T follicular helper cell (primary cell): ENCODE measurements at places on chromosomes 11 and 22.

- no peak for DNase-seq
Observed at GRCh38 chr11:71140206-71140919, 112.0 kb downstream of the SHANK2 start.

DNA sequence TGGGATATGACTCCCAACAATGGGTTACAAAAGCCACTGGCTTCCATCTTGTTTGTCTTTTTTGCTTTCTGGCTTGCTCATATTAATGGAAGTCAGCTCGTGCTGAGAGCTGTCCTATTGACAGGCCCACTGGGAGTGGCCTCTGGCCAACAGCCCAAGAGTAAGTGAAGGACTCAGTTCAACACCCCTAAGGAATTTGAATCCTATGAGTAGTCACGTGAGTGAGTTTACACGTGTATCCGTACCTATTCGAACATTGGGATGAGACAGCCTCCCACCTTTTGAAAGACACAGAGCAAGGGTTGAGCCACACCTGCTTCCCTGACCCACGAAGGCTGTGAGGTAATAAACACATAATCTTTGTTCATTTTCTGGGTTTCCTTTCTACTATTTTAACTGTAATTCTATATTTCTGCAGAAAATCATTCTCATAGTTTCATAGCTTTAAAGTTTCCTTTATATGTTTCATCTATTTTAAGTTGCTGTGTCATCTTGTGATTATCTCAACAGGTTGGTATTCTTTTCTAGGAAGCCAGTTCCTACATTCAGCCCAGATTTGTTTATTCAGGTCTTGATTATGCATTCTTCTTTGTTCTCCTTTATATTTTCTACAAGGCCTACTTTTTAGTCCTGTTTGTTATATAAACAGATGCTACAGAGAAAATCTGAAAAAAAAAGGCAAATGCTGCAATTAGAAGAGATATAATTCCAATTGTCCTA is 802.3 kb downstream of the CNTN5 start:
- no peak for DNase-seq

DNA sequence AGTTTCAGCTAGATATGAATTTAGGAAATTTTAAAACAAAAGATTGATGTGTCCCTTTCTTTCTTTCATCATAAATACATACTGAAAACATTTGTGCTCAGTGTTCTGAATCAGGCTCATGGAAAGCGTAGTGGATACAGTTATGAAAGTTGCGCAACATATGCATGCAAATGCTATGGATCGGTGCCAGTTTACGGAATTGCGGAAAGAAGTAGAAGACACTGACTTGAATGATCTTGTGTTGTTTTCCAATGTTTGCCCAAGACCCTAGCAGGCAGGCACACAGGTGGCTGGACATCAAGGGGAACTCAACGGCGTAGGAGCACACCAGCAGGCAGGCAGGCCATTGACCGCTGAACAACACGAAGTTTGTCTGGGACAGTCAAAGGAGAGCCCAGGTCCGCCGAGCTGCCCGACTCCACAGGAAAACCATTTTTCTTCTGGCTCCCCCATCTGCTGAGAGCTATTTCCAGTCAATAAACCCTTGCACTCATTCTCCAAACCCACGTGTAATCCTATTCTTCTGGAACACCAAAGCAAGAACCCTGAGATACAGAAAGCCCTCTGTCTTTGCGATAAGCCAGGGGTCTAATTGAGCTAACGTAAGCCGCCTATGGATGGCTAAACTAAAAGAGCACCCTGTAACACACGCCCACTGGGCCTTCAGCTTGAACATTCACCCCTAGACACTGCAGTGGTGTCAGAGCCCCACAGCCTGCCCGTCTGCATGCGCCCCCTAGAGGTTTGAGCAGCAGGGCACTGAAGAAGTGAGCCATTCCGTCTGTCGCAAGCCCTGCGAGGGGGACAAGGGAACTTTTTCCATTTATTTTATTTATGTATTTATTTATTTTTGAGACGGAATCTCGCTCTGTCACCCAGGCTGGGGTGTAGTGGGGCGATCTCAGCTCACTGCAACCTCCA is 7.4 kb upstream of the BIRC3 start:
- no peak for DNase-seq

GRCh38 chr11:2741377-2742131 is 41.8 kb upstream of the KCNQ1OT1 start:
- no peak for DNase-seq

- no peak for DNase-seq
Observed at GRCh38 chr11:123406441-123407129, 23.5 kb upstream of the GRAMD1B start.

- no peak for DNase-seq
Observed at GRCh38 chr11:8273287-8273686, 9.6 kb upstream of the LMO1 start.

- DNase-seq = no peak
Observed at GRCh38 chr11:20910733-20911132, 241.3 kb downstream of the NELL1 start.

DNA sequence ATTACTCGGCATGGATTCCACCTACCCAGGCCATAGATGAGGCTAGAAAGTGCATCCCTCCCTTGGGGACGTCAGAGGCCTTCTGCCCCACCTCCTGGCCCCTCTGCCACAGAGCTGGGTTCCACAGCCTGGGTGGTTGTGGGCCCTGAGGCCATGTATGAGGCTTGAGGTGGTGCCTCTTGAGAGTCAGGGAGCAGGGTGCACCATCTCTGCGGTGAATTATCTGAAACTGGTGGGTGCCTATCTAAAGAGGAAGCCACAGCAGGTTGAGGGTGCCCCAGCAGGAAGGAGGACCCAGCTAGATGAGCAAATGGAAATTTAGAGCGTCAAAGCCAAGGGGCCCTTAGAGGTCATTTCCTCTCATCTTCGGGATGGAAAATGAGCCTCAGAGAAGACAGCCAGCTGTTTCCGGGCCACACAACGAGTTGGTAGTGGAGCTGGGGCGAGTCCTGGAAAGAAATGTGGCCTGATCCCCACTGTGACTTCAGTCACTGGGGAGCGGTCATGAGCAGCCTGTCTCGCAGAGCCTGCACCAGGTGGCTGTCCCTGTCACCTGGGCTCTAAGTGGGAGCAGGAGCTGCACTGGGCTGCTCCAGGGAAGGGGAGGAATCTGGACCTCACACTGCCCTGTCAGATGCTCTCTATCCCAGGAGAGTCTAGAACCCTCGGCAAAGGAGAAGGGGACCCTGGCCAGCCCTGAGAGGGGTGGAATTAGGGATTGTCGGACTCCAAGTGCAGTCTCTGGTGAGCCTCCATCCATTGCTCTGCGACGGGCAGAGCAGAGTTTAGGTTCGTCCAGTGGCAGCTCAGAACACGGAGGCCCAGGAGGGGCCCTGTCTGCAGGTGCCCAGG is 7.3 kb downstream of the ADORA2A start:
- peak; percentile 52 for DNase-seq

DNA sequence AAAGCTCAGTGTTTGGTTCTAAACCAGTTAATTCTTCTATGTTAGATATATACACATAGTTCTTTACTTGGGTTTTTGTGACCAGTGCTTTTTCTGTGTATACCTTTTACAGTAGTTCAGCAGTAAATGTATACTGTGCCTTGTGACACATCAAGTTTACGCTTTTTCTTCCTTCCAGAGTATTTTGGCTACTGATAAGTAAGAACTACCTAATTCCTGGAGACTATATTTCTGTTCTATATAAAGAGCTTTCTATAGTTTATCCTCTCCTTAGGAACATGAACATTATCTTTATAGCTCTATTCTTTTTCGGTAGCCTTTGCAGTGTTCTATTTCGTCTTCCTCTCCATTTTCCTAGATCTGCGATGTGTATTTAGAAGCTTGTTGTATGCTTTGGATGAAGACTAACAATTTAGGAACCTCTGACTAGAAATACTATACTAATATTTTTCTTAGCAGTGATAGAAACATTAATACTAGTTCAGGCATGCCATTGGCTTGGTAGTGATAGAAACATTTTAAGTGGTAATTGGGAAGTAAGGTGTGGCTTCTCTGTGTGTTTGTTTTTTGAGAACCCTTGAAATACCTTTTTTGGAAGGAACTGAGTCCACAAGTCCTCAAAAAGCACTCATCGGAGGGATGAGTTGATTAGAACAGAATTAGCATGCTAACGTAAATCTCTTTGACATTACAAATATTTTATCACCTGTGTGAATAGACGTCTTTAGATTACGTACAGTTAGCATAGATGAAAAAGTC is 74.6 kb downstream of the ARHGEF12 start:
- DNase-seq = no peak

- DNase-seq = no peak
Observed at GRCh38 chr22:48138855-48139254, 1376.4 kb downstream of the TBC1D22A start.

DNA sequence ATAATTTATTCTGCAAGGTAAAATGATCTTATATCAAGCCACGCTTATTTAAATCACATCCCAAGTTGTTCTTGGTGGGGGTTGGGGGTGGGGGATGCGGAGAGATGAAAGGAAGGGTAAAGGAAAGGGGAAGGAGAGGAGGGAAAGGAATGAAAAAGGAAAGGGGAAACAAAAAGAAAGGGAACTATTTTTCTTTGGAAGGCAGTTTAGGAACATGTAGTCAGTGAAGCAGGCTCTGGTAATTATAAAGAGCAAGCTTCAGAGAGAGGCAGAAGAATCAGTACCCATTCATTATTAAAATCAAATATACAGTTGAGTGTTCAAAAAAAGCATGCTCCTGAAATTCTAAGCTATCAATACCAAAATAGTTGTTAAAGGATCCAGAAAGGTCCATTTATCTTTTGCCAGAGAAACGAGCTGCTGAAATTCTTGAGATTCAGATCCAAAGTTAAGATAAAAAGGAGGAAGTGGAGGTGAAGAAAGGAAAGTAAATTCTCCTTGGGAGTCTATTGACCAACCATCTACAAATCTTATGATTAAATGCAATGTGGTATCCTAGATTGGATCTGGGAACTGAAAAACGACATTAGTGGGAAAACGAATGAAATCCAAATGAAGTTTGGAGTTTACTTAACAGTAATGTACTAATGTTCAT is 107.4 kb downstream of the SGSM3 start:
- DNase-seq = no peak

- no peak for DNase-seq
Observed at GRCh38 chr11:92838759-92839310, 130.6 kb upstream of the MTNR1B start.

DNA sequence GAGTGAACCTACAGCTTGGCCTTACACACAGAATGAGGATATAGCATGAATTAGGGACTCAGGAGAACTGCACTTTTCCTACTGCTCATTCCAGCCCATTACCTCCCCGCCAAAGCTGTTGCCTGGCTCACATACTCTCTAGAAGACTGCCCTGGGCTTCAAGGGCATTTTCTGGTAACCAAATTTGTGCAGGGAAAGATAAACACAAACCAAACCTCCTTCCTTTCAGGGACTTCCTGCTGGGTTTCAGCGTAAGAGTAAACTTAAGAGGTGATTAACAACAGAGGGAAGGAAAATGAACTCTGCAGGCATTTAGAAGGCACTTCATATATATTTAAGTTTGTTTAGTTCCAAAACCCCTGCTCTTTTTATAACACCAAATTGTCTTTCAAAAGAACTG is 194.9 kb downstream of the SWAP70 start:
- no peak for DNase-seq

- DNase-seq = no peak
Observed at GRCh38 chr22:22946131-22946530, 58.5 kb downstream of the IGLL5 start.

GRCh38 chr11:9003573-9004182 is at the start of gene NRIP3:
Gene NRIP3, minus strand, starts transcription at chr11:9004001. Its CDS starts 66 bp downstream, at chr11:9003935.
- DNase-seq = peak; percentile 82

DNA sequence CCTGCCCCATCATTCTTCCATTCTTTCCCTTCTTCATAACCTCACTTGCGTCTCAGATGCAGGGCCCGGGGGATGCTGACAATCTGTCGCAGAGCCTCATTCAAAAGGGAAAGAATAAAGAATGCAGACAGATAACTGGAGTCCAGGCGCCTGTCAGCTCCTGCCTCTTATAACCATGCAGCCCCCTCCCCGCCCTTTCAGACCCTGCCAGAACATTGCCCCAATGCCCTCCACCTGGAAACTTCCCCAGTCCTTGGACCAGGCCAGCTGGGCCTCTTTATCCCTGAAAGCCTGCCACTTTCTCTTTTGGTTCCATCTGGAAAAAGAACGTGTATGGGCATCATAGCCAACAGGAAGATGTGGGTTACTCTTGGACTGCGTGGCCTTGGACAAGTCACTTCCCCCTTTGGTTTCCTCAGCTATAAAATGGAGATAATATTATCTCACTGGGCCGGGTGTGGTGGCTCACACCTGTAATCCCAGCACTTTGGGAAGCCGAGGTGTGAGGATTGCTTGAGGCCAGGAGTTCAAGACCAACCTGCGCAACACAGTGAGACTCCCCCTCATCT is 2.1 kb upstream of the TCF20 start:
- no peak for DNase-seq

GRCh38 chr11:35043936-35044335 is 95.0 kb upstream of the CD44 start:
- DNase-seq = no peak

GRCh38 chr11:60392361-60392760 is 3.9 kb upstream of the MS4A14 start:
- DNase-seq = no peak

DNA sequence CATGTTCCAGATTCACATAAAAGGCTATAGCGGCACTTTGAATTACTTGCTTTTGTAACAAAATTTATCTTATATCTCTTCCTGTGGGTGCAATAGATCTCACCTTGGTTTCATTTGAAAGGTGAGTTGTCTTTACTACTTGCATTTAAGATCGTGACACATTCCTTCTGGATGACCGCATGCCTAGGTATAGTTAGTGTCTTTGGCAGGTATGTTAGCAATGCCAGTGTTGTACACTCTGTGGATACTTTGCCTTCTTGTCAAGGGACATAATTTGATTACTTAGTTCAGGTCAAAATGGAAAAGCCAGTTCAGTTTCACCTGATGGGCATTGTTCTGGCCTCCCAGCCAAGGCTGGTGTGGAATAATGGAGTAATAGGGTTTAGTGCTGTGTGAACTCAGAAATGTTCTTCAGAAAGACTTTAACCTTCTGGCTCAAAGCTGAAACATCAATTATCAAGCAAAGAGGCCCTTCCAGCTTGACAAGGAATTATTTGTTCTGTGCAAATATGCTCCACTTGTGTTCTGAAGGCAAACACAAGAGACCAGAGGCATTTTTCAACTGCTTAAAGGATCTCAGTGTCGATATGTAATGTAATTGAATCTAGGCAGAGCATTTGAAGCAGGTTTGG is 64.6 kb downstream of the AMOTL1 start:
- DNase-seq = no peak

DNA sequence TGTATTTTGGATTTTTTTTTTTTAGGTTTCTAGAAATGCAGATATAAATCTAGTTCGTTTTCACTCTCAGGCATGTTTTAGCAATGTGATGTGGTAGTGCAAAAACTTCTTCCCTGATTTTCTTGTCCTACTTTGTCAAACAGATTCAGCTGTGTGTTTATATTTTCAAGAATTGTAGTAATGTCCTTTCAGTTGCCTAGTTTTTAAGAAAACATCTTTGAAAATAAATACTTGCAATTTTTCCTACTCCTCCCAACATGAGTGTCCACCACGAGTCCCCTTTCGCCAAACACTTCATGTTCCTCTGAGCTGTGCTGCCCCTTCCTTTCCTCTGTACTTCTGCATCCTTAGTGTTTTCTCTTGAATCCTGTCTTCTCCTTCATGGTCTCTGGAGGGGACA is 686.9 kb downstream of the NTM start:
- DNase-seq = no peak

- no peak for DNase-seq
Observed at GRCh38 chr22:26174280-26174679, 5.0 kb downstream of the SEZ6L start.

GRCh38 chr11:118002541-118003423 is 16.6 kb downstream of the IL10RA start:
- DNase-seq = no peak
